Mesendoderm (in vitro differentiated cells): ENCODE measurements at places on chromosomes 2 and 18.

DNA sequence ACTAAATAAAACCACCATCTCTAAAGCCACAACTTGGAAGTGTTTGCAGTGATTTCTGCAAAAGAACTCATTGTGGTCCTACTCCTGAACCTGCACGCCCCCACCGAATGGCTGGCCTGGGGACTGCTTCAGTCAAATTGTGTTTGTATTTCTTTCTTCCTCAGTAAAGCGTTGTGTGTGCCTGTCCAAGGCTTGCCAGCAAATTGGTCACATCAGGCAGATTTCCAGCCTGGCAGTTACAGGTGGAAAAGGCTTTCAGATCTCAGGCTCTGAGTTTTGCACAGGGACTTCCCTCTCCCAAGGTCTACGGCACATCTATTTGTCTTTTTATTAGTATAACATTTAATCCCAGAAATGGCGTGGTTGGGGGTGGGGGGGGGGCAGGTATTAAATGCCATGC lies 54.0 kb upstream of the NOSTRIN start:
- no peak overlapping the region for H3K27ac ChIP-seq
- no peak overlapping the region for H3K4me3 ChIP-seq
- peaks cover 2% of the 10 kb centered on the region for H3K4me1 ChIP-seq
- DNase-seq = no peak
- H3K36me3 ChIP-seq = no peaks in the 10 kb centered on the region

GRCh38 chr2:33764551-33764950 lies 165.5 kb upstream of the FAM98A start:
- H3K4me1 ChIP-seq = no peaks in the 10 kb centered on the region
- no peaks in the 10 kb centered on the region for H3K27me3 ChIP-seq
- no peak overlapping the region for H3K4me3 ChIP-seq
- no peaks in the 10 kb centered on the region for H3K36me3 ChIP-seq
- no peak overlapping the region for H3K27ac ChIP-seq

DNA sequence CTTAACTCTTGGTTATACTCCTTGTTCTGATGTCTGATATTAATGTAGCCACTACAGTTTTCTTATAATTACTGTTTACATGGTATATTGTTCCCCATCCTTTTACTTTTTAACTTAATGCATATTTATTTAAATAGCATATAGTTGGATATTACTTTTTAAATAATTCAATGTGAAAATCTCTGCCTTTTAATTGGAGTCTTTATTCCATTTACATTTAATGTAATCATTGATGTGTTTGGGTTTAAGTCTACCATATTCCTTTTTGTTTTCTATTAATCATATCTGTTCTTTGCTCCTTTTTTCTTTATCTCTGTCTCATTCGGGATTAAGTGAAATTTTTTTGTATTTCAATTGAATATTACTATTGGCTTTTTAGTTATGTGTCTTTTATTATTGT lies 109.1 kb downstream of the MTX2 start:
- no peaks in the 10 kb centered on the region for H3K36me3 ChIP-seq
- no peak overlapping the region for H3K4me3 ChIP-seq
- no peak overlapping the region for H3K27ac ChIP-seq
- DNase-seq = no peak
- H3K27me3 ChIP-seq = no peaks in the 10 kb centered on the region

DNA sequence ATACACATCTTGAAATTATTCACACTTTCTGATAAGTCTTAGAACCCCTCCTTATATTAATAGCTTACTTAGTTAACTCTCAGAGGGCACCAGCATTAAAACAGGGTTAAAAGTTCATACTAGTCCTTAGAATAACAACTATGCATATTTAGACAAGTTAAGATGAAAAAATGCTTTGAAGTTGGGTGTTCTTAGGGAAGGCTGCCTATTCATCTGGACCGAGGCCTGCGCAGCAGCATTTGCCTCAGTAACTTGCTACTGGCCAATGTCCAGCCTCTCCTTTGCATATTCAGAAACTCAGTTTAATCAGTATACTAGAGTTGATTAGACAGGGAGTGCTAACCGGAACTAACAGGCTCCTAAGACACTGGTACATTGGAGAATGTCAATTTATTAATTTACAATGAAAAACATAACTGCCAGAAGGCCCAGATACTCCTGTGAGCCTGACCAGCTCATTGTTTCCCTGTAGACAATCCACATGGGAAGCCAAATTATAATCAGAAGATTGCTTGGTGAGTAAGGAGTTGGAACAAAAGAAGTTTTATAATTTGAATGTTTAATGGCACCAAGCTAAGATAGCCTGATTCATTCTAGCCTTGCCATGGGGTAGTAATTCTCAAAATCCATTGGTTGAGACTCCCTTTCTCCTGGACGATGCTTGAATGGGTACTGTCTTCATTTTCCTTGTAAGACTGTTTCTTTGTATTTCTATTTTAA lies 48.9 kb downstream of the DYNC1I2 start:
- no peaks in the 10 kb centered on the region for H3K36me3 ChIP-seq
- H3K4me3 ChIP-seq = no peak overlapping the region
- no peaks in the 10 kb centered on the region for H3K27me3 ChIP-seq
- no peak overlapping the region for H3K27ac ChIP-seq

DNA sequence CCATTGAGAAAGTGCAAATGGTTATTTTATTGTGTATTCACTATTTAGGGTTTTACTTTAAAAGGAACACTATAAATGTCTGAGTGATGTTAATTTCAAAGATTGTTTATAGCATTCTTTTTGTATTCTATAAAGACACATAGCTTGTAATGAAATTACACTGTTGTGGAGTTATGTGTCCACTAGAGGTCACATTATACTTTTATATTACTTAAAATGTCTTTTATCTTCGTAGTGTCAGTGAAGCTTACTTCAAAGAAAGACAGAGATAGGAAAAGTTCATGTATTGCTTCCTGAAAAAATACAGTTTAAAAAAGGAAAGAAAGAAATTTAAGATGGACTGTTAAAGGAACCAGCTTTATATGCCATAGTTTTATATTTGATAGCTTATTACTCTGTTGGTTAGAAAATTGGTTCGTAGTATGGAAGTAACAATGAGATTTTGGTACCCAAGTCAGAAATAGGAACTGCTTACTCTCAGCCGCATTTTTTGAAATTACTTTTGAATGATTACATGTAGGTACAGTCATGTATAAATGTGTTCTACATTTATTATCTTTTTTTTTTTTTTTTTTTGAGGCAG lies 20.5 kb downstream of the APLF start:
- H3K27me3 ChIP-seq = no peaks in the 10 kb centered on the region
- no peaks in the 10 kb centered on the region for H3K36me3 ChIP-seq
- no peak overlapping the region for H3K4me3 ChIP-seq
- no peak for DNase-seq

DNA sequence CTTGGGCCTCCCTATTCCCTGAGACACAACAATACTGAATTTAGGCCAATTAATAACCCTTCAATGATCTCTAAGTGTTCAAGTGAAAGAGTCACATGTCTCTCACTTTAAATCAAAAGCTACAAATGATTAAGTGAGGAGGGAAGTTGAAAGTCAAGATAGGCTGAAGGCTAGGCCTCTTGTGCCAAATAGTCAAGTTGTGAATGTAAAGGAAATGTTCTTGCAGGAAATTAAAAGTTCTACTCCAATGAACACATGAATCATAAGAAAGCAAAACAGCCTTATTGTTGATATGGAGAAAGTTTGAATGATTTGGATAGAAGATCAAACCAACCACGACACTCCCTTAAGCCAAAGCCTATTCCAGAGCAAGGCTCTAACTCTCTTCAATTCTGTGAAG lies 286.9 kb downstream of the MEIS1 start:
- H3K27me3 ChIP-seq = no peaks in the 10 kb centered on the region
- no peak overlapping the region for H3K4me3 ChIP-seq
- H3K4me1 ChIP-seq = no peaks in the 10 kb centered on the region
- no peaks in the 10 kb centered on the region for H3K36me3 ChIP-seq
- DNase-seq = no peak
- no peak overlapping the region for H3K27ac ChIP-seq

DNA sequence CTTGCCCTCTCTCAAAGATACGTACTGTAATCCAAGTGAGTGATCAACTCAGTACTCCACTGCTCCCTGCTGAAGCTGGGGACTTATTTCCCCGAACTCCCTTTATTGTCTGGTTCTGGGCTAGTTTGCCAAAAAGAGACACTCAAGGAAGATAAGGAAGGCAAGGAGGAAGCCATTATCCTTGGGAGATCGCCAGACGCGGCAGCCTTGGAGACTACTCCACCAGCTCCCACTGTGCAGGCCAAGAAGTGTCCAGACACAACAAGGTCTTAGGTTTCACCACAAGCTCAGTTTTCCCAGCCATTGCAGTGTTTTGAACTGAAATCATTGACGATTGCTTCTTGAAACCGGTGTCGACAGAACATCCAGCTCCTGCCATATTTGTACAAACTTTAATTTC lies 439.6 kb upstream of the UBE2E3 start:
- H3K27me3 ChIP-seq = no peaks in the 10 kb centered on the region
- H3K4me1 ChIP-seq = peaks cover 1% of the 10 kb centered on the region
- H3K4me3 ChIP-seq = no peak overlapping the region
- no peak overlapping the region for H3K27ac ChIP-seq

DNA sequence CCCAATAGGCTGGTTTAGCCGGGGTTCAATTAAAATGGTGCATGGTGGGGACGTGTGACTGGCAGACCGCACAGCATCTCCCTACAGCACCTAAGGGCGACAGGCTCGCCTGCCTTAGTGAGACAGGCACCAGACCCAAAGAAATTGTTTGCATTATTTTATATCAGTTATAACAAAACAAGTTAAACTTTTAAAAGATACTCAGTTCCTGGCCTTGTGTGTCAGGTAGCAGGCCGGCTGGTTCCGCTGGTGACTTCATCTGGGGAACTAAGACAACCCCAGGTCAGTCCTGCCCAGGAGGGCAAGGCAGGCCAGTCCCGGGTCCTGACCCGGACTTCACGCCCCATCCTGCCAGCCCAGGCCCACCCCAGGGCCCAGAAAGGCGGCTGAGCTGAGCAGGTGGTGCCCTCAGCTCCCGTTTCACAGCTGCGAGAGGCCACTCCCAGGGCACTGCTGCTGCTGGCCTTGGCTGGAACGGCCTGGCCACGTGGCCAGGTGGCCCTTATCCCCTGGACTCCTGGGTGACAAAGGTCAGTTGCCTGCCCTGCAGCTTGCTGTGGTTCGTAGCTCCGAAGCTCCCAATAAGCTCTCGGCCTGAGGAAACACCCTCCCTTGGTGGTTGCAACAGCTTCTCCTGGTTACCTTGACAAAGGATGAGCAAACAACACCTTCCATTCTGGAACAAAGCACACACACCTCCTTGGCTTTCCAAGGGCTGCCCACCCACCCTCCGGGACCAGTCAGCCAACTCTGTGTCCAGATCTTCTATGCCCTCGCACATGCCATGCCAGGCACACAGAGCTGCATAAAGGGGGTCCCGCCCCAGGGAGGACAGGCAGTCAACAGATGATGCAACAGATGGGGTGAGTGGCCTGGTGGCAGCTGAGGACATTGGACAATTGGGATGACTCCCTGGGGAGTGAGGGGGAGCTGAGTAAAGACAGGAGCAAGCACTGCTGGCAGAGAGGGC lies 11.3 kb upstream of the AGXT start:
- H3K27me3 ChIP-seq = no peaks in the 10 kb centered on the region
- no peak overlapping the region for H3K27ac ChIP-seq
- DNase-seq = peak; percentile 50
- no peaks in the 10 kb centered on the region for H3K4me1 ChIP-seq
- no peak overlapping the region for H3K4me3 ChIP-seq
- H3K36me3 ChIP-seq = no peaks in the 10 kb centered on the region

DNA sequence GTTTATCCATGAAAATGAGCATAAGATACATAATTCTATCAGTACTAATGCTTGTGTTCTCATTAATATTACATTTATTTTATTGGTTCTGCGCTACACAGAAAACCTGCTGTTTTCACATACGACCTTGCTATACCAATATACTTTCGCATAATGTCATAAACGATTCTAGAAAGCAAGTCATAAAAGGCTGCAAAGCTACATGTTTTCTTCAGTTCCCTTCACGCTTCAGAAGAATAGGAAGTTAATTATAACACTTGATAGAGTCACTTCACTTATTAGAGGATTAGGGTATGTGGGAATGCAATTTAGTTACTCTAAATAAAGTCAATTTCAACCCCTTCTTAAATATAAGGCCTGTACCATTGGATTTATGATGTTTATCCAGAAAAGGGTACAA lies 29.0 kb downstream of the PSME4 start:
- H3K36me3 ChIP-seq = no peaks in the 10 kb centered on the region
- H3K4me3 ChIP-seq = no peak overlapping the region
- no peak for DNase-seq
- no peak overlapping the region for H3K27ac ChIP-seq
- no peaks in the 10 kb centered on the region for H3K4me1 ChIP-seq

DNA sequence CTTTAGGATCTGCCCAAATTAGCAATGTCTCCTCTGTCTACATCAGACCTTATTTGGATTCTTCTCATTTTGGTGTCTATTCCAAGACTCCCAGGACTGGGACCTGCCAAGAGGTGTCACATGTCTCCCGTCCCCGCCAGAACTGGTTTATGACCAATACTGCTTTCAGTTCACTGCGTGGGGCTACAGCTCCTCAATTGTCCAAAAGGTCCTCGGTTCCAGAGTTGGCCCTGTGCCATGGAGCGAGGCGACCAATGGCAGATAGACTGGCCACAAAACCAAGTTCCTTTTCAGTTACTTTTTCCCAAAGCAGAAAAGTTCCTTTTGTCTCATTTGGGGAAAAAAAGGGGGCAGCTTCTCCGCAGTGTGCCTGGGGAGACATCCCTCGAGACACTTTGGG lies 144.1 kb upstream of the ZNF236 start:
- H3K27me3 ChIP-seq = no peaks in the 10 kb centered on the region
- H3K36me3 ChIP-seq = no peaks in the 10 kb centered on the region
- no peak for DNase-seq
- no peak overlapping the region for H3K4me3 ChIP-seq
- no peak overlapping the region for H3K27ac ChIP-seq
- no peaks in the 10 kb centered on the region for H3K4me1 ChIP-seq

DNA sequence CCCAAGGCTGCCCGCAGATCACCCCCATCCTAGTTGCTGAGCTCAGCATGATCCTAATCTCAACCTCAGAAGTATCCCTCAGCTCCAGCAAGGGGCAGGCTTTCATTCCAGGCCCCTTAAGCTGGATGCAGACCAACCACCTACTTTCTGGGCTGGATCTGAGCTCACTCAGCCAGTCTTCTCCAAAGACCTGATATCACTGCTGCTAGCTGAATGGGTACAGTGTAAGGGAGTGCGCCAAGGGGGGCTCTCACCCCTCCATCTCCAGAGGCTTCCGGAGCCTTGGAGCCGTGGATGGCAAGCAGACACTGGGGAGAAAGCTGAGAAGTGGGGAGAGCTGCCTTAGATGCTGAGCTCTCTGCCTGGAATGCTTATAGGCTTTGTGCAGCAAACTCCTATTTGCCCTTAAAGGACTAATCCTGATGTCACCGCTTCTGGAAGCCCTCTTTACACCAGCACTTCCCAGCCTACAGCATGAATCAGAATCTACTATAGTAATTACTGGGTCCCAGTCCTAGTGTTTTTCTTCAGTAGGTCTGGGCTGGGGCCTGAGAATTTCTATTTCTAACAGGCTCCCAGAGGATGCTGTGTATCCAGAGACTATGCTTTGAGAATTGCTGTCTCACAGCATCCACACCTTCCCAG lies 31.0 kb downstream of the GYPC start:
- no peaks in the 10 kb centered on the region for H3K27me3 ChIP-seq
- no peak overlapping the region for H3K27ac ChIP-seq
- DNase-seq = no peak
- no peak overlapping the region for H3K4me3 ChIP-seq
- H3K36me3 ChIP-seq = no peaks in the 10 kb centered on the region
